ENCODE measurements at places on chromosomes 1 and 21.

DNA sequence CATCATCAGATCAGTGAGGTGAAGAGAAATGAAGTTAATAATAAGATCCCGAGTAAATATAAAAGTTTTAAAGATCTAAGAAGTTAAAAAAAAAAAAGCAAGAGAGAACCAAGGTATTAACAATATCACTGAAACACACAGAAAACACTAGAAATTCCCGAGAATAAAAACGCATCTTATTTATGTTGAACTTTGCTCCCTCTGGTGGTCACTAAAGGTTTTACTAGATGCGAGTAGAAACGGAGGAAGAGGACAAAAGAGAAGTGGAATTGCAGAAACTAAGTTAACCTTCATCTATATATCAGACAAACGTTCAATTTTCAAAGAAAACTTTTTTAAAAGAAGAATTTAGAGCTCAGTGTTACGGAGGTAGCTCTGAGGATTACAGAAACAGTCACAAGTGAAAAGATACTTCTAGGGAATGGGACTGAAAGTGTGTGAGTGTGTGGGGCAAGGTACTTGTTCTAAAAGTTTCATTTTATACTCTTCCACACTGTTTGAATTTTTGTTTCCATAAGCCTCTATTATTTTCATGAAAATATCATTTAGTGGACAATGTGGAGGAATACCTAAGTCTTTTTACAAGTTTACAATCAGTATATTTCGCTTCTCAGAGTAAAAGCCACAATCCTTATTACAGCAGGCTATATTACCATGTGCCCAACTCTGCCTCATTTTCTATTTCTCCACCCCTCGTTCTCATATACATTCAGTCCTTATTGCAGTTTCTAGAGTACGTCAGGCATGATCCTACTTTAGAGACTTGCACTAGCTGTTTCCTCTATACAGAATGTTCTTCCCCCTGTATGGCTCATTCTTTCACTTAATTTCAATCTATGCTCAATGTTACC, 19.7 kb downstream of the ACBD6 start:
- no peak for DNase-seq

DNA sequence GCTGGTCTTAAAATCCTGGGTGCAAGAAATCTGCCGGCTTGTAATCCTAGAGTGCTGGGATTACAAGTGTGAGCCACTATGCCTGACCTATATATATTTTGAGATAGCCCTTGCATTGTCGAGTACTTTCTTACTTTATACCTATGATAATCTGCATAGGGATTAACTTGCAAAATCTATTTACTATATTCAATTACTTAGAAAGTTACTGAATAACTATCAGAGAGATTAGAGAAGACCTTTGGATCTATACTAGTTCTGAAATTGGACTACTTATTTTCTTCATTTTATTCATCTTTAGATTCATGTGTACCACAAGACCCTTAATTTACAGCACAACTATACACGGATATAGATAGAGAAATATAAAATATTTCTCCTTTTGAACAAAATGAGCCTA, 1766.0 kb downstream of the NCAM2 start:
- DNase-seq = no peak

DNA sequence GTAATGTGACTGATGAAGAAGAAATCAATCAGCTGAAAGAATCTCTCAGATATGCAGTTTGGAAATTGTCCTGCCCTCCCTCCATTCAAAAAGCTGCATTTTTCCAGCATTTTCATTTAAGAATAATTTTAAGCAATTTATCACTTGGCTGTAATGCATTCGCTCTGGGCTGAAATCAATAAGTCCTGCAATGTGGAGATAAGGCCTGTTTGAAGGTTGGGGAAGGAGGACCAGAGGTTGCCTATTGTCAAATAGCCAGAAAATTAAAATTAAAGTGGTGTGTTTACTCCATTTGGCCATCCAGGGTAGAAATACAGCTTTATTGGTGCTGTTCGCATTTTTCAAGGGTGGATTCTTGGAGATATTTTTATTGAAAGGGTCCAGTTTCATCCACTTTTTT, 187.6 kb upstream of the NFIA start:
- no peak for DNase-seq

- DNase-seq = no peak
These were observed 25.4 kb downstream of the UMODL1 start for GRCh38 chr21:42096566-42096965.

DNA sequence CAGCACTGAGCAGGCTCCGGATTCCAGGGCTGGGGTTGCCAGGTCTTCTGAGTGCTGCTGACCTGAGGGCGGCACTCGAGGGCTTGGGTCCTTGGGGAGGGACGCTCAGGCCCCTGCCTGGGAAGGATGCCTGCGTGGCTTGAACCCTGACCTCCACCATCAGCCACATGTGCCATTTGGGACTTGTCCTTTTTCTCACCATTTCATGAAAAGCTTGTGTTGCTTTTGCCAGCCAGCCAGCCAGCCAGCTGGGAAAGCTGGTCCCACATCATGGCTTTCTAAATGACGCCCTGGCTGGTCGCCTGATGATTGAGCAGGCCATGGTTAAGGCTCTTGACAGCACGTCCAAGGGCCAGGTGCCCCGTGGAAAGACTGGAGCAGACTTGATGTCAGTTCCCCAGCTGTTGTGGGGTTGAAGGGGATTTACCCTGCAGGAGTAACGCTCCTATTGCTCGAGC, 168.7 kb downstream of the CAMTA1 start:
- DNase-seq = no peak

GRCh38 chr1:21607549-21608529, 61.3 kb downstream of the RAP1GAP start:
- DNase-seq = no peak

- no peak for DNase-seq
These were observed at the start of gene SAMD13 for GRCh38 chr1:84301004-84301784. Gene SAMD13, plus strand, starts transcription at chr1:84301708. Its CDS starts 1,527 bp downstream, at chr1:84303235.

- no peak for DNase-seq
These were observed 33.9 kb downstream of the PCNT start for GRCh38 chr21:46357684-46358425.

- DNase-seq = no peak
These were observed 8.6 kb downstream of the UBE2U start for GRCh38 chr1:64212031-64212430.

- DNase-seq = no peak
These were observed 13.2 kb downstream of the GBP5 start for GRCh38 chr1:89259283-89259971.

DNA sequence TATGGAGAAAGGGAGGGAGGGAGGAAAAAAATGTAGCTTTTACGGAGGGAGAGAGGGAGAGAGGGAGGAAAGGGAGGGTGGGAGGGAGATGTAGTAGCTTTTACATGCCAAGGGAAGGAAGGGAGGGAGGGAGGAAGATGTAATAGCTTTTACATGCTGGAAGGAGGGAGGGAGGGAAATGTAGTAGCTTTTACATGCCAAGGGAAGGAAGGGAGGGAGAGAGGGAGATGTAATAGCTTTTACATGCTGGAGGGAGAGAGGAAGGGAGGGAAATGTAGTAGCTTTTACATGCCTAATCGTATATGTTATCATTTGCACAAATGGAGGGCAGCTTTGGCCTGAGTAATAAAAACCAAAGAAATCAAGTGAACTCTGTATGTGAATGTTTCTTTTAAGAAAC, 35.6 kb downstream of the EEIG2 start:
- no peak for DNase-seq

GRCh38 chr1:68321084-68321685, 88.9 kb upstream of the WLS start:
- no peak for DNase-seq

- DNase-seq = no peak
These were observed 873 bp upstream of the PI4KB start for GRCh38 chr1:151327903-151328674.

DNA sequence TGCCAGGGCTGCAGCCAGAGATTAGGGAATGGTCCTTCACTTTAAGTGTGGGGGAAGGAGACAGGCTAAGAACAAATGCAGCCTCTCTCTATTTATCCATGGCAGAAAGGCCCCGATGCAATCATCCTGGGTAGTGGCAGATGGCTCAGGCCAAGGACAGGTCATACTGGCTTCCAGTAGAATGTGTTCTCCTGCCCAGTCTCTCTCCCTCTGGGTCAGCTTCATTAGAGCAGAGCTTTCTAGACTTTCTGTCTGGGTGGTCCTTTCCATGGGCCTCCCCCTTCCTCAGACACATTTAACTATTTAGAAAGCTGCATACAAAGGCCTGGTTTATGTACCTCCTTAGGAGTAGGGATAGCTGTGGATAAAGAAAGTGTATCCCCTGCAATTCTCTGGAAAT, 4.8 kb upstream of the PTCH2 start:
- DNase-seq = no peak

DNA sequence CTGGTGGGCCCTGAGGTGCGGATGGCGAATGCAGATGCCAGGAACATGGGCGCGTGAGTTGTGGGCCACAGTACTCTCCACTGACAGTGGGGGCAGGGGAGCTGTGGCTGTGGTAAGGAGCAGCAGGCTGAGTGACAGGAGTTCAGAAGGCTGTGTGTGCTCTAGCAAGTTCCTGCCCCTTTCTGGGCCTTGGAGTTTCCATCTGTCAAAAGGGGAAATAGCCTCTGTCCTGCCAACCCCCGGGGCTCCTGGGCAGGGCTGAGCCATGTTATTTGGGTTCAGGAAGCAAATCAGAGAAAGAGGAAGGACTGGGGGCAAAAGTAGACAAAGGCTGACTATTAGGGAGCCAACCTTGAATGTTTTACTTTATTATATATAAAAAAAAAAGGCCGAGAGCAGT, 19.5 kb upstream of the MFN2 start:
- no peak for DNase-seq

DNA sequence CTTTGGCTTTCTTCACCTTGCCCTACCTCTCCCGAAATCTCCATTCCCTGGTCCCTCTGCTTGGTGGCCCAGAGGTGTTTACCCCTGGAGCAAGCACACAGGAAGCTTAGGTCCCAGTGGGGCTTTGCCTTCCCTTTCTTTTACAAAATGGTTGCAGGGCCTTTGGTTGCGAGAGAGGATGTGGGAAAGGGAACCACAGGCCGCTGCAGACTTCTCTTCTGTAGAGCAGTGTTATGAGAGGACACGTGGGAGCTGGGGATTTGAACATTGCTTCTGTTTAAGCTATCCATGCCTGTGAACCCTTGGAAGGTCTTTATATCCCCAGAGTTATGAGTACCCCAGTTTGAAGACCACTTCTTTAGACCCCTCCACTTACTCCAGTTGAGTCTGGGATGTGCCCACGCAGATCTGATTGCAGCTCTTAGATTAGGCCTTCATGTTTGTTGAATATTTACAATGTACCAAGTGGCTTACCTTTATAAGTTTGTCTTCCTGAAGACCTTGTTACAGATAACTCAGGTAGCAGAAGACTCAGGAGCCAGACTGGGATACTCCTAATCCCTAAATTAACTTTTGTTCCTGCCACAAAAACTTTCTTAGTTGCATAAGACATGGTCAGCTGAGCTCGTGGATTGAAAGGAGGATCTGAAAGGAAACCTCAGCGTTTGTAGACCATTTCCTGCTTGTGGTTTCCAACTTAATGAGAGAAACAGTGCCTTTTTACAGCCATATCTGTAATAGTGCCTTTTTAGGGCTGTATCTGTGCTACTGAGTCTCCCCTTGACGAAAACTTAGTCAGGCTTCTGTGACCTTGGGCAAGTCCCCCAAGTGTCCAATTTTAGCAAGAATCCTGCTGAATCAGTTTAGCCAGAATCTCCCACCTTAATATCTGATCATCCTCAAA, 21.9 kb upstream of the IVNS1ABP start:
- no peak for DNase-seq

- no peak for DNase-seq
These were observed 627.4 kb upstream of the NR5A2 start for GRCh38 chr1:199399996-199400724.

- DNase-seq = no peak
These were observed 3.5 kb downstream of the NTMT2 start for GRCh38 chr1:170149241-170149640.

- DNase-seq = no peak
These were observed 243.0 kb downstream of the TRABD2B start for GRCh38 chr1:47754221-47754620.

DNA sequence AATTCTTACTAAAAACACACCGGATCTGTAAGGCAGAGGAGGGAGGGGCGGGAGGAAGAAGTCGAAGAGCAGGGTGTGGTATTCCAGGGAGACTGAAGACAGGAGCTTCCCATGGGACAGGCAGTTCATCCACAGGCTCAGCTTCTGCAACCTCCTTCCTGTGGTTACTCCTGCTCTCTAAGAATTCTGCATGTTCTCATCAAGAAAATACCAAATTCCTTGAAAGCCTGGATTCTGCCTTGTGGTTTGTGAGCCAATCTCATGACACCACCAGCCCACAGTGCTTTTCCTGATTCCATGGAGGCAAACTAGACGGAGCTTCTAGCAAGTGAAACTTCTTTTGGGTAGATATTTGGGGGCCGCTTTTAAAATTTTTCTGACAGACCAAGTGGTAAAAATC, 1.1 kb upstream of the ST6GALNAC3 start:
- DNase-seq = no peak

GRCh38 chr1:36372617-36373016, 13.1 kb downstream of the STK40 start:
- no peak for DNase-seq

Data from cortex of kidney (tissue), 1 donor.